ENCODE measurements at places on chromosomes 3 and 15. TPM values are rescaled to one million over a fixed set of nuclear protein-coding genes. Genes with fewer than 3 reads are reported as not detected.
A peak's percentile ranks its signal among the peaks of the same experiment; 100 is the strongest.

Gene HCN4
- total RNA-seq = 0.06 TPM

Gene ILDR1
- 6.9 TPM for total RNA-seq

Gene TMEM266
- total RNA-seq = 2.5 TPM

Gene SV2B
- total RNA-seq = 0.87 TPM

DNA sequence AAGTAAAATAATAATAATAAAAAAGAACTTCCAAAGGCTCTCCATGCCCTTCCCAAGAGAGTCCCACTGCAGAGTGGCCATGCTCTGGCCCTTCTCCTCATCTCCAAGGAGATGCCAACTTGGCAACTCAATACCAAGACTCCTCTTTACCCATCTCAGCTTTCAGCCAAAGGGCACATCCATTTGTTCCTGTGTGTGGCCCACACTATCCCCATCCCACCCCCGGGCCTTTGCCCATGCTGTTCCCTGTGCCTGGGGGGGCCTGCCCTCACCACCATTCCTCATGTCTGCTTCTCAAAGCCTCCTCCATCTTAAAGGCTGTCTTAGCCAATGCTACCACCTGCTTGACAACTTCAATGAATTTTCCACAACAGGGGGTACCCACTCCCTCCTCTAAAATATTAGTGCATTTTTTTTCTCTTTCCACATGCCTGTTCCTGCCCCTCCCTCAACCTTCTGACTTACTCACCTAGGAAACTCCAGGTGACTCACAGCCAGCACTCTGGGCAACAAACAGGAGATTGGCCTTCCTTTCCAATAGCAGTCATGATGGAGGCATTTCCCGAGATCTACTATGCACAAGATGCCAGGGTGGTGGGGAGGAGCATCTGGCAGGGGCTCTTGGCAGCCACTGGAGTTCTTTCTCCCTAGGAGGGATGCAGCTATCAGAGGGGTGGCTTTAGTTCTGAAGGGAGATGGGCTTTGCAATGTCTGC is 109.4 kb upstream of the SMAD3 start:
- no peak overlapping the region for H3K4me3 ChIP-seq
- H3K4me1 ChIP-seq = no peaks in the 10 kb centered on the region
- no peak overlapping the region for H3K27ac ChIP-seq
- no peak for DNase-seq
- H3K27me3 ChIP-seq = no peaks in the 10 kb centered on the region

DNA sequence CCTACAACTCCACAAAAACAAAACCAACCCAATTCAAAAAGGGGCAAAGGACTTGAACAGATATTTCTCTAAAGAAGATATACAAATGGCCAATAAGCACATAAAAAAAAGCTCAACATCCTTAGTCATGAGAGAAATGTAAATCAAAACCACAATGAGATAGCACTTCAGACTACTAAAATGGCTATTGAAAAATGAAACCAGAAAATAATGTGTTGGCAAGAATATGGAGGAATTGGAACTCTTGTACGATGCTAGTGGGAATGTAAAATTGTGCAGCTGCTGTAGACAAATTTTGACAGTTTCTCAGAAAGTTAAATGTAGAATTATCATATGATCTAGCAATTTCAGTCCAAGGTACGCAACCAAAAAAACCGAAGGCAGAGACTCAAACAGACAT is 29.0 kb downstream of the KY start:
- no peaks in the 10 kb centered on the region for H3K36me3 ChIP-seq
- no peaks in the 10 kb centered on the region for H3K4me1 ChIP-seq
- no peak overlapping the region for H3K27ac ChIP-seq
- no peak overlapping the region for H3K4me3 ChIP-seq
- DNase-seq = no peak

- H3K4me1 ChIP-seq = no peaks in the 10 kb centered on the region
- H3K36me3 ChIP-seq = no peaks in the 10 kb centered on the region
- H3K4me3 ChIP-seq = no peak overlapping the region
- H3K27ac ChIP-seq = no peak overlapping the region
- no peaks in the 10 kb centered on the region for H3K27me3 ChIP-seq
Measured at GRCh38 chr3:177212278-177212610, 15.0 kb upstream of the TBL1XR1 start.

DNA sequence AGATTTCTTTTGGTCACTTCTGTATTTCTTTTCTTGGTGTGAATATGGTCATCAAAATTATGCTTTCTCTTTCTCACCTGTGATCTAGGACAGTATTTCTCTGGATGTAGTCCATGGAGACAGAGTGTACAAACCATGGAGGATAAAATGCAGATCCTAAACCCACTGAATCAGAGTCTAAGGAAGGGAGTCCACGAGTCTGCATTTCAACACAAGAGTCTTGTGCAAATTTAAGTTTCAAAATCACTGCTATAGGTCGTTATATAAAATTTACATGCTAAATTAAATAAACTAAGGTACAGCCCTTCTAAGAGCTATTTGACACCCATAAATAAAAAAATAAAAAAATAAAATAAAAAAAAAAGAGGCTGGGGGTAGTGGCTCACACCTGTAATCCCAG is 17.3 kb upstream of the UBE2E2 start:
- H3K4me1 ChIP-seq = peaks cover 5% of the 10 kb centered on the region
- no peak for DNase-seq
- no peak overlapping the region for H3K27ac ChIP-seq
- H3K27me3 ChIP-seq = no peaks in the 10 kb centered on the region

DNA sequence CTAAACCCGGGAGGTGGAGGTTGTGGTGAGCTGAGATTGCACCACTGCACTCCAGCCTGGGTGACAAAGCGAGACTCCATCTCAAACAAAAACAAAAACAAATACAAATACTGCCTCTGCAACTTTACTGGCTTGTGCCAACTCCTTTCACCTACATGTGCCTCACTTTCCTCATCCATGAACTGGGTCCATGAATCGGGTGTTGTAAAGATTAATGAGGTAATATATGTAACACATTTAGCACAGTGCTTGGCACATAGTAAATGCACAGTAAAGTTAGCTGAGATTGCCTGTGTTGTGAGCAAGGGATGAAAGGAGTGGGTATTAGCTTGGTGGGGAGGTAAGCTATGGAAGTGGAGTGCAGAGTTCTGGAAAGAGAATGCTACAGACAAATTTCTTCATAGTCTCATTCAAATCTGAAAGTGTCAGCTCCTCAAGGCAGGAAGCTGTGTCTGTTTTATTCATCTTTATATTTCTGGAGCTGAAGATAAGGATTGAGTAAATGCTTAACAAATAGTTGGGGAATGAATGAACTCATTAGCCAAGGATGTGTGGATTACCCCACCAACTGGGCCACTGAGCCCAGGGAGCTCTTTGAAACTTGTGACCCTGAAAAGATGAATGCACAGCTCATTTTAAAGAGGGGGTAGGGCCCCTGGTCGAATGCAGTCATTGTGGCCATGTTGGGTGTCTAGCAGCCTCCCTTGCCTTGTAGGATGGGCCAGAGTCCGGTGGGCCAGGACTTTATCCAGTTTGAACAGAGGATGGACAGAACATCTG is 7.7 kb upstream of the CDCP1 start:
- DNase-seq = no peak
- H3K27me3 ChIP-seq = no peaks in the 10 kb centered on the region
- no peaks in the 10 kb centered on the region for H3K4me1 ChIP-seq

GRCh38 chr15:31214158-31214863 is 112.3 kb upstream of the KLF13 start:
- no peak for DNase-seq
- no peaks in the 10 kb centered on the region for H3K27me3 ChIP-seq
- no peak overlapping the region for H3K4me3 ChIP-seq
- no peaks in the 10 kb centered on the region for H3K36me3 ChIP-seq
- H3K4me1 ChIP-seq = peaks cover 36% of the 10 kb centered on the region

DNA sequence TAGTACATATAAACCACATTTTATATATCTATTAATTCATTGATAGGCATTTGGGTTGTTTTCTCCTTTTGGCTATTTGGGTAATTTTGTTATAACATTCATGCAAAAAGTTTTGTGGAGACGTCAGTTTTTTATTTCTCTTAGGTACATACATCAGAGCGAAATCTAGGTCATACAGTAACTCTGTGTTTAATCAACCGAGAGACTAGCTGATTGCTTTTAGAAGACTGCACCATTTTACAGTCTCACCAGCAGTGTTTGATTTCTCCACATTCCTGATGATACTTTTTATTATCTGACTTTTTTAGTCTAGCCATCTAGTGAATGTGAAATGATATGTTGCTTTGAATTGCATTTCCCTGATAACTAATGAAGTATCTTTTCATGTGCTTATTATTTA is 1019.3 kb downstream of the NSUN3 start:
- H3K4me3 ChIP-seq = no peak overlapping the region
- no peak overlapping the region for H3K27ac ChIP-seq
- no peaks in the 10 kb centered on the region for H3K36me3 ChIP-seq
- H3K27me3 ChIP-seq = no peaks in the 10 kb centered on the region
- no peaks in the 10 kb centered on the region for H3K4me1 ChIP-seq

DNA sequence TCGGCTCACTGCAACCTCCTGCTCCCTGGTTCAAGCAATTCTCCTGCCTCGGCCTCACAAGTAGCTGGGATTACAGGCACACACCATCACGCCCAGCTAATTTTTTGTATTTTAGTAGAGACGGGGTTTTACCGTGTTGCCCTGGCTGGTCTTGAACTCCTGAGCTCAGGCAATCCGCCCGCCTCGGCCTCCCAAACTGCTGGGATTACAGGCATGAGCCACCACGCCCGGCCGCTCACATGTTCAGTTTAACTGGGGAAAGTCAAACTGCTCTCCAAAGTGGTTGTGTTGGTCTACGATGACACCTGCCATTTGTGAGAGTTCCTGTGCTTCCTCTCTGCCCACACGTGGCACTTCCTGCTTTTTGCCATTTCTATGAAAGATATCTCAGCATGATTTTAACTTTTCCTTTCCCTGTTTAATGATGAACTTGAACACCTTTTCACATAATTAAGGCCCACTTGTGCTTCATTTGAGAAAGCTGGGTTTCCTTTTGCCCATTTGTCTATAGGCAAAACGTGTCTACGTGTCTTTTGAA is 877 bp upstream of the GP5 start:
- H3K4me3 ChIP-seq = no peak overlapping the region
- peaks cover 16% of the 10 kb centered on the region for H3K4me1 ChIP-seq
- no peak for DNase-seq

- H3K4me3 ChIP-seq = no peak overlapping the region
- no peak overlapping the region for H3K27ac ChIP-seq
- no peaks in the 10 kb centered on the region for H3K4me1 ChIP-seq
- no peak for DNase-seq
Measured at GRCh38 chr15:46960581-46960980, 756.7 kb upstream of the SEMA6D start.

- no peak overlapping the region for H3K27ac ChIP-seq
- DNase-seq = no peak
- H3K36me3 ChIP-seq = no peaks in the 10 kb centered on the region
- H3K27me3 ChIP-seq = no peaks in the 10 kb centered on the region
- H3K4me3 ChIP-seq = no peak overlapping the region
- H3K4me1 ChIP-seq = no peaks in the 10 kb centered on the region
Measured at GRCh38 chr3:13218541-13218908, 145.3 kb upstream of the IQSEC1 start.

DNA sequence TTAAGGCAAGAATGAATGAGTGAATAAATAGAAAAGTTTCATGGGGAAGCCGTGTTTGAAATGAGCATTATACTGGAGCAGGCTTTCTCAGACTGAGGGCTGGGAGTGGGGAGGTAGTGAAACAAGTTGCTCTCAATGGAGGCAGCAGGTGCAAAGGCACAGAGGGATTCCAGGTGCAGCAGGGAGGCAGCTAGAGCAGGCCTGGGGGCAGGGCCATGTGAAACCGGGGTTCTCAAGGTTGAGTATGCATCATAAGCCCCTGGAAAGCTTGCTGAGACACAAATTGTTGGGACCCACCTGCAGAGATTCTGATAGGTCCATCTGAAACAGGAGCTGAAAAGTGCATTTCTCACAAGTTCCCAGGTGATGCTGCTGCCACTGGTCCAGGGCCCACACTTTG is 45.3 kb downstream of the BFSP2 start:
- H3K4me3 ChIP-seq = no peak overlapping the region
- no peak overlapping the region for H3K27ac ChIP-seq
- H3K4me1 ChIP-seq = no peaks in the 10 kb centered on the region
- no peaks in the 10 kb centered on the region for H3K27me3 ChIP-seq

DNA sequence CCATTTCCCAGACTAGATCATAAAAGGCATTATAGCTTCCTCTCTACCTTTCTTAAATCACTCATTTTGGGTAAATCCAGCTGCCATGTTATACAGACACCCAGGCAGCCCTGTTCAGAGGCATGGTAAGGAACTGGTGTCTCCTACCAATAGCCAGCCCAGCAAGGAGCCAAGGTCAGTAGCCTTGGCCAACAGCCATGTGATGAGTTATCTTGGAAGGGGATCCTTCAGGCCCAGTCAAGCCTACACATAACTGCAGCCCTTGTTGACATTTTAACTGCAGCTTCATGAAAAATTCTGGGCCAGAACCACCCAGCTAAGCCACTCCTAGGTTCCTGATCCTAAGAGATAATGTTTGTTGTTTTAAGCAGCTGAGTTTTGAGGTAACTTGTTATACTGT is 29.0 kb upstream of the ZMAT3 start:
- no peaks in the 10 kb centered on the region for H3K27me3 ChIP-seq
- no peaks in the 10 kb centered on the region for H3K4me1 ChIP-seq
- H3K27ac ChIP-seq = no peak overlapping the region
- H3K4me3 ChIP-seq = no peak overlapping the region
- H3K36me3 ChIP-seq = no peaks in the 10 kb centered on the region

DNA sequence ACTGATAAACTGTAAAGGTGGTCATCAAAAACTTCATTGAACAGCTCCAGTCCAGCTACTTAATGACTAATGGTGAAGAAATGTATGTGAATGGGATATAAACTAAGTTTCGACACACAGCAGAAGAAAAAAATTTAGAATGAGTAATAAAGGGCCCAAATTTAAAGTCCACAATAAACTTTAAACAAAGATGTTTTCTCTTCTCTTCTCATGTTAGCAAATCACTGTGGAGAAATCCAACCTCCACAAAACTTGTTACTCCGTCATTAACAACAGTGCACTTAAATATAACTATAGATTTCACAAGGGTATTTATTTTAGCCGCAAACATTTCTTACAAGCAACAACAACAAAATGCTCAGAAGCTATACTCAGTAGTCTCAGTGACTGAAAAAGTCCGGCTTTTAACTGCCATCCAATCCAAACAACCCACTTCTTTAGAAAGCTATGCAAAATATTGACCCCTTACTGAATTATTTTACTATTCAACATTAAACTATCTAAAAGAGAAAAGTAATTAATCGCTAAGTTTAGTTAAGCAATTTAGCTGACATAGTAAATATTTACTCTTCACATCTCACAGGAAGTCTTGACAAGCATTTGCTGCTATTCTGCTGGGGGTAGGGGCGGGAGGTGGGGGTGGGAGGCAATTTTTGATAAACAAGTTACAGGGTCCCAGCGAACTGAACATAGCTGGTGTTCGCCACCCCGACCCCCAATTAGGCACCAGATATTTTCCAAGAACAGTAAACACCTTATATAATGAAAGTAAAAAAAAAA is 2.4 kb downstream of the IGF2BP2 start:
- no peak for DNase-seq
- peaks cover 25% of the 10 kb centered on the region for H3K27me3 ChIP-seq

- H3K27me3 ChIP-seq = no peaks in the 10 kb centered on the region
- H3K4me3 ChIP-seq = peak overlapping the region; percentile 85
- peak overlapping the region; percentile 89 for H3K27ac ChIP-seq
- no peak for DNase-seq
- peaks cover 7% of the 10 kb centered on the region for H3K4me1 ChIP-seq
Measured at GRCh38 chr15:34039790-34040113, 748 bp upstream of the AVEN start.

Data from upper lobe of right lung (tissue), 1 donor.